ENCODE measurements at places on chromosomes 12 and 14.

GRCh38 chr12:52007158-52007921 lies 594 bp downstream of the TAMALIN start:
- no peak for DNase-seq

DNA sequence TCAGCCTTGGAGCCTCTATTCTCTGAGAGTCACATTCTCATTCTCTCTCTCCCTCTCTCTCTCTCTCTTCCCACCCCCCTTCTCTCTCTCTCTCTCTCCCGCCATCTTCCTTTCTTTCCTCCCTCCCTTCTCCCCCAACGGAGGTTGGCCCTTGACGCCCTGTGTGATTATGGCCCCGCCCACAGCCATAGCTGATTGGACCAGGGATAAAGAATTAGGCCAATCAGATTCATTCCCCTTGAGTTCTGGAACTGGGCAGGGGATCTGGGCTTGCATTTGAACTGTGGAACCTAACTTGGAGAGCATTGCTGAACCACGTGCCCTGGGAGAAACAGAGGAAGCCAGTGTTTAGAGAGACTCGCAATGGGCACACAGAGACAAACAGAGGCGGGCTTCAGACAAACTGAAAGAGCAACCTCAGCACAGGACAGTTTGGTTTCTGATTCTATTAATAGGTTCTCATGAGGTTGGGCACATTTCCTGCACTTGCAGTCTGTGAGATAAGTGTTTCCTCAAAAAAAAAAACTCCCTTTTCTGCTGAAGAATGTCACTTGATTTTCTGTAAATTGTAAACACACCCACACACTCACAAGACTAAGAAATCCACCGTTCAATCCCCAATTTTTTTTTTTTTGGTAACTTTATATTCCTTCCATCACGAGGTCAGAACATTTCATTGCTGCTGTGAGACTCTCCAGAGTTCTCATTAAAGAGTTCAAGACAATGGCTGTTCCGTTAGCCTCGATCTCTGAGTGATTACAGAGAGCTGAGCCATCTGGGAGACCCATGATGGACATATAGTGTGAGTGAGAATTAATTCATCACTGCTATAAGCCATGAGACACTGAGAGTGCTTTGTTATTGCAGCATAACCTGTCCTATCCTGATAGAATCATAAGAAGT lies 3.5 kb upstream of the P2RX7 start:
- peak; percentile 96 for DNase-seq

DNA sequence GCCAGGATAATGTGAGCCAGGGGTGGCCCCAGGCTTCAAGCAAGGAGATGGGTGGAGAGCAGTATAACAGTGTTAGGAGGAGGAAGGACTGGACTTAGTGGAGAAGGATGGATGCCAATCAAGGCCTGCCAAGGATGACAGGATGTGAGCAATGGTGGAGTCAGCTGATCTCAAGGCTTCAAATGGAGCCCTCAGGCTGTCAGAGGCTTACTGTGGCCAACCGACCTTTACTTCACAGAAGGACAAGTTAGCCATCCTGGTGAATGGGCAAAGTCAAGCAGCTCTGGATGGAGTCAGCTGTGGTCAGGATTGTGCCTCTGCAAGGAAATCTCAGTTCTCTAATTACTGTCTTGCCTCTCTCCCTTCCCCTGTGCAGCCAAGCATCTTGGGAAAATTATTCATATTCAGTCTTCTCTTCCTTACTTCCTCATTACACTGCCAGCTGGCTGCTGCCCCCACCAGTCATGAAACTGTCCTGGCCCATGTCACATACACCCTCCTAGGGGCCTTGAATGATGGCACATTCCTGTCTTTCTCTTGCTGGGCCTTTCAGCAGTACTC lies 7.6 kb upstream of the STAT6 start:
- DNase-seq: no peak

- DNase-seq: no peak
These were observed 5.6 kb downstream of the WASHC4 start for GRCh38 chr12:105113094-105113493.

- DNase-seq: no peak
These were observed 36.4 kb downstream of the PITPNM2 start for GRCh38 chr12:123114304-123115083.

DNA sequence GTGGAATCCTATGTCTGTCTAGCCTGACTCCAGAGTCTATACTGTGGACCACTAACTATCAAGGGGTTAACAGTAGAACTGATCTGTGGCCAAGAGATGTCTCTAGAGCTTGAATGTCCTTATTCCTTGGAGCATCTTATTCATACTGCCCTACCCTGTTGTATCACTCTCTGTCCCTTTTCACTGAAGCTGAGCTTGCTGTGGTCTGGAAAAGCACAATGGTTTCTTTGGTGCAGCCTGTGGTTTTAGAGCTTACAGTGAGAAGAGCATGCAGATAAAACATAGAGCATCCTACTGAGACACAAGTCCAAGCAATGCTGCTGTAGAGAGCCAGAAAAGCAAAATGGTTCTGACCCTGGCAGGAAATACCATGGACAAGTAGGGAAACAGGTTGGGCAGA lies 367.0 kb upstream of the ATP2B1 start:
- DNase-seq: no peak

GRCh38 chr12:23431006-23431405 lies 518.5 kb downstream of the SOX5 start:
- DNase-seq: no peak

DNA sequence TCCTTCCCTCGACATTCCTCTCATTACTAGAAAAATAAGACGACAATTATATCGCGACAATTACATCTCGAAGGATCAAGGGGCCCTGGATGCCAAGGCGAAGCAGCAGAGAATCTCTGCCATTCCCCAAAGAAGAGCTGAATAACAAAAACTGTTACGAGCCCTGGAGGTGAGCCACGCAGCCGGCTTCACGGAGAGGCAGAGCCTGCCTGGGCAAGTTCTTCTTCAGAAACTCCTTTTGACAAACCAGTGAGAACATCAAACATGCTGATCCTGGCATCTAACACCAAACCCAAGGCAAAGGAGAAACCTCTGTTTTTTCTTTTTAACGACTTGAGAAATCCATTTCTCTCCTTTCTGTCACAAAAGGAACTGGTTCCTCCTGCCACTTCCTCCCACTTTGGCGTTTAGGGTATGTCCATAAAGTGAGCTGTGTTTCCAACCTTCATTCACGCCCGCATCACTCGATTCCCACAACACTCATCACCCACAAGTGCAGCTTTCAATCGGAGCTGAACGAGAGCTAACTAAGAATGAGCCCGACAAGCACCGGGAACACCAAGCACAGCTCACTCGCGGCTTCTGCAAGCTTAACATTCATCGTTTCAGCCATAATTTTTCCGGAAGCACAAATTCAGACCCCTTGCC lies 21.5 kb downstream of the CCDC88C start:
- DNase-seq: no peak

DNA sequence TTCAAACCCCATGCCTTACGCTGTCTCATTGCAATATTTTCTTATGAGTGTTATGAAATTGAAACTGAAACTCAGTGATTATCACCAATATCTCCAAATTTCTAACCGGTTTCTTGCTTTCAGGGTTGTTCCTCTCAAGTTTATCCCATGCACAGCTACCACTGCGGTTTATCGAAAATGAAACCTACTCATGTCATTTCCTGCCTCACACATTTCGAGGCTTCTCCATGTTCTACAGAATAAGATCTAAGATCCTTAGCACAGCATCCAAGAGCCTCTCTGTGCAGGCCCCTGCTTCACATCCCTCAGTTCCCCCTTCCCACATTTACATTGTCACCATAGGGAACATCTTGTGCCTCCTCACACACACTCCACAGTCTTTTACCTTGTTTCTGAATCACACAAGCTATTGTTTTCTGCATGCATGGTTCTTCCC lies 45.5 kb upstream of the FAR2 start:
- DNase-seq: no peak

- DNase-seq: no peak
These were observed 134.8 kb upstream of the EGLN3 start for GRCh38 chr14:34085695-34086094.

DNA sequence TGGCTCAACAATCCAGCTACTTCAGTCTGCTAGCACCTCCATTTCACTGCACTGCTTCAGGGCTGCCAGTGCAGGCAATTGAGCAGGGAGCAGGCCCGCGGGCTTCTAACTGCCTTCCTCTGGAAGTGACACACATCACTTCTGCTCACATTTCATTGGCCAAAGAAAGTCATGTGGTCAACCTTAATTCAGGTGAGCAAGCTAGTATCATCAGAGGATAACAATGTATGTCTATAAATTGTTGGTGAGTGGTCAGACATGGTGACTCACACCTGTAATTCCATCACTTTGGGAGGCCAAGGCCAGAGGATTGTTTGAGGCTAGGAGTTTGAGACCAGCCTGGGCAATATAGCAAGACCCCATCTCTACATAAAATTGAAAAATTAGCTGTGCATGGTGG lies 22.3 kb upstream of the CHGA start:
- no peak for DNase-seq

DNA sequence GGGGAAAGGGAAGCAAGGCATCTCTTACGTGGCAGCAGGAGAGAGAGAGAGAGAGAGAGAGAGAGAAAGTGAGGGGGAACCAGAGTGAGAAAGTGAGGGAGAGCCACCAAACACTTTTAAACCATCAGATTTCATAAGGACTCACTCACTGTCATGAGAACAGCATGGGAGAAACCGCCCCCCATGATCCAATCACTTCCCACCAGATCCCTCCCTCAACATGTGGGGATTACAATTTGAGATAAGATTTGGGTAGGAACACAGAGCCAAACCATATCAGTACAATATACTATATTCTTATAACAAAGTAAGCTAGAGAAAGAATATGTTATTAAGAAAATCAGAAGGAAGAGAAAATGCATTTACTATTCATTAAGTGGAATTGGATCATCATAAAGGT lies 53.7 kb upstream of the PLXNC1 start:
- DNase-seq: no peak

GRCh38 chr14:24903337-24903736 lies 146.6 kb downstream of the STXBP6 start:
- no peak for DNase-seq

- DNase-seq: no peak
These were observed 66.1 kb downstream of the PDZRN4 start for GRCh38 chr12:41254004-41254914.

- DNase-seq: no peak
These were observed 389.2 kb downstream of the RAD51B start for GRCh38 chr14:68208626-68209317.

GRCh38 chr12:109706747-109707469 lies 6.7 kb upstream of the FAM222A start:
- no peak for DNase-seq

DNA sequence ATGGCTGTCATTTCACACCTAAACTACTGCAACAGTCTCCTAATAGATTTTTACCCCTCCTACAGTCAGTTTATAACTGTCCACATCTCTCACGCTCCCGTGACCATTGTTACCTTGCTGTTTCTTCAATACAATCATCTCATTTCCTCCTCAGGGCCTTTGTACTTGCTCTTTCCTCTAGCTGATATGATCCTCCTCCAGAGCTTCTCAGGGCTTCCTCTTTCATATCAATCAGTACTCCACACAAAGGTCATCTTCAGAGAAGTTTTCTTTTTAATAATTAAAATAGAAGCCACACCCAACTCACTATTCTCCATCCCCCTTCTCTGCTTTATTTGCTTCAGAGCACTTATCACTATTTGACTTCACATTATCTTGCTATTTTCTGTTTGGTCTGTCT lies 508.2 kb downstream of the NELL2 start:
- no peak for DNase-seq

GRCh38 chr12:101789171-101789570 lies 41.6 kb downstream of the GNPTAB start:
- DNase-seq: no peak

- no peak for DNase-seq
These were observed 53.1 kb downstream of the KIF26A start for GRCh38 chr14:104191409-104191997.

DNA sequence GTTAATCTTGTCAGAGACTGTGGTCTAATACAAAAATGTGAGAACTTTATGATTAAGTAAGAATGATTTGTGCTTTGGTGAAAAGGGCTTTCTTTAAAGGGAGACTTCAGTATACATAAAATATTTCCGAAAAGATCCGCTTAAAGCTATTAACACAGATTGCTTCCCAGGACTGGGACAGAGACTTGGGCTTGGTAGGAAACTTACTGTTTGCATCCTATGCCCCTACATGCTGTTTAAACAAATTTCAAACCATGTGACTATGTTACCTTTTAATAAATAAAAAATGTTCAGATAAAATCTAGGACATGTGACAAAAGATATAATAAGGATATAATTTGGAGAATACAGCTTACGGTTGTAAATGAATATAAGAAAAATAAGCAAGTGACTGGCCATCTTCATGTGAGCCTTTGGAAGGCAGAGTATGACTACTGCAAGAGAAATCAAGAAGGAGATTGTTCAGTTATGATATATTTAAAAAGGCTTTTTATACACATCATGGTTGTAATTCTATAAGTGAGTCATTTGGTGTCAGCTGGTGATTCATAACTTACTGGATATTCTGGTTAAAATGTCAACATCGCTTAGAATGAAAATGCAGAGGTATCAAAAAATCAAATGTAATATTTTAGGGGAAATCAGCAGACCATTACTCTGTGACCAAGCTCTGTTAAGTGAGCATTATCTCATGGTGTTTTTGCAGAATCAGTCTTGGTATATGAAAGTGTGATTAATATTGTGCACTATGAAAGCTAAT lies 234.7 kb upstream of the E2F7 start:
- no peak for DNase-seq

GRCh38 chr14:60514378-60514740 lies 5.4 kb downstream of the SIX6 start:
- DNase-seq: no peak

- DNase-seq: no peak
These were observed 57.3 kb upstream of the TMEM132D start for GRCh38 chr12:129961091-129961490.

- no peak for DNase-seq
These were observed 5.3 kb downstream of the CHGA start for GRCh38 chr14:92928258-92928629.

- no peak for DNase-seq
These were observed 836 bp downstream of the EVL start for GRCh38 chr14:100065942-100066574.

GRCh38 chr12:63907561-63907960 lies 63.1 kb downstream of the SRGAP1 start:
- no peak for DNase-seq

GRCh38 chr12:89069431-89069830 lies 282.9 kb downstream of the DUSP6 start:
- DNase-seq: no peak

DNA sequence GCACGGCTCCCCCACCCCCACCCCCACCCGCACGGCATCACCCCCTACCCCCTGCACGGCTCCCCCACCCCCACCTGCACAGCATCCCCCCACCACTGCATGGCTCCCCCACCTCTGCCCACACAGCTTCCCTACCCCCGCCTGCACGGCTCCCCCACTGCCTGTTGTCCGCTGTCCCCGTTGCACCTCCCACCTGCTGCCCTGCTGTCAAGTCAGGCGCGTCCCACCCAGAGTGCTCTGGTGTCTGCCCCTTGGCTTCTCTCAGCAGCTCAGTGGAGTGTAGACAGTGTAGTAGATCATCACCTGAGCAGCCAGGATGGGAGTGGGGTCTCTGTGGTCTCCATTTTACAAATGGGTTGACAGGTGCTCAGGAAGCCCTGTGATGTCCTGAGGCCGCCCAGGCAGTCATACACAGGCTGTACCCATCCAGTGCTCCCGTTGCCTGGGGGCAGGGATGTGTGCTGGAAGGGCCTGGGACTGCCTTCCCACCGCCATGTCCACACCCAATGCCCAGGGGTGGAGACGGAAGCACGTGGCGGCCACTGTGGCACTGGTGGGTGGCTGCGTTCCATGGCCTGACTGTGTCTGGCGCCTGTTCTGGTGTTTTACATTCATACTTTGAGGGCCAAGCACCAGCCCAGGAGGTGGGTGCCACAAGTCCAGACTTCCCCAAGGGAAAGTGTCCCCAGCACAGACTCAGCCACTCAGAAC lies 32.5 kb downstream of the PACS2 start:
- no peak for DNase-seq

Measured in hippocampal formation (tissue), 2 donors.